Hematopoietic multipotent progenitor cell (in vitro differentiated cells): ENCODE measurements at places on chromosomes 16 and 17.

- no peak for DNase-seq
Measured at GRCh38 chr16:31488468-31489297, 5.8 kb downstream of the SLC5A2 start.

GRCh38 chr17:3845291-3845620 is 790 bp downstream of the NCBP3 start:
- peak; percentile 38 for DNase-seq

GRCh38 chr16:48201515-48202201 is 42.4 kb upstream of the LONP2 start:
- no peak for DNase-seq

- DNase-seq = no peak
Measured at GRCh38 chr17:42819939-42820535, 4.0 kb downstream of the BECN1 start.

- DNase-seq = peak; percentile 28
Measured at GRCh38 chr17:57121308-57122042, 36.4 kb downstream of the AKAP1 start.

DNA sequence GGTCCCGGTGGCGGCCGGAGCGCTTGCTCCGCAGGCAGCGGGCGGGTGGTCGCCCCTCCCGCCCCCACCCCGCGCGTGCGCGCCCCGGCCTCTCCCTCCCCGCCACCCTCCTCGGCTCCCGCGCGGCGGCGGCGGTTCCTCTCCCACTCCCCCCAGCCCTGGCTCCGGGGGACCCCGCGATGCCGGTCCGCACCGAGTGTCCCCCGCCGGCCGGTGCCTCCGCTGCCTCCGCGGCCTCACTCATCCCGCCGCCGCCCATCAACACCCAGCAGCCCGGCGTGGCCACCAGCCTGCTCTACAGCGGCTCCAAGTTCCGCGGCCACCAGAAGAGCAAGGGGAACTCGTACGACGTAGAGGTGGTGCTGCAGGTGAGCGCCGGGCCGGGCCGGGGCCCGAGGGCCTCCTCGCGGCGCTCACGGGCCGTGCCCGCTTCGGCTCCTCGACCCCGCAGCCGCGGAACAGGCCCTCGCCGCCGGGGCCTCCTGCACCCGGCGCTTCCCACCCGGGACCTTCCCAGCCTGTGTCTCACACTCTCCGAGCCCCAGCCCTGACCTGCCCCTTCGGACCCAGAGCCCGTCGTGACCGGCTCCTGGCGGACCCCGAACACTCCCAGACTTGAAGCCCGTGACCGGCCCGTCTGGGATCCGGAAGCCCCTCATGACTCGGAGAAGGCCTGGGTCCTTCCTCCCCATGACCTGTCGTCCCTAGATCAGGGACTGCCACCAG is 490 bp downstream of the GID4 start:
- DNase-seq = peak; percentile 46

DNA sequence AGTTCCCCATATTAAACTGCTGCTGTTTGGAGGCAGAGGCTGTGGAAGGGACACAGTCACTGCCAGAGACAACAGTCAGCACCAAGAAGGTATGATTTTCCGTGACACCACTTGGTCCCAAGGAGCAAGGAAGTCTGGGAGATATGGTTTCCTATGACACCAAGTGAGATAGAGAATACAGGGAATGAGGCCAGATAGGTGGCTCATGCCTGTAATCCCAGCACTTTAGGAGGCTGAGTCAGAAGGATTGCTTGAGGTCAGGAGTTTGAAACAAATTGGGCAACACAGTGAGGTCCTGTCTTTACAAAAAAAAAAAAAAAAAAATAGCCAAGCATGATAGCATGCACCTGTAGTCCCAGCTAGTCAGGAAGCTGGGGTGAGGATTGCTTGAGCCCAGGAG is 90.8 kb downstream of the ABCC12 start:
- no peak for DNase-seq

DNA sequence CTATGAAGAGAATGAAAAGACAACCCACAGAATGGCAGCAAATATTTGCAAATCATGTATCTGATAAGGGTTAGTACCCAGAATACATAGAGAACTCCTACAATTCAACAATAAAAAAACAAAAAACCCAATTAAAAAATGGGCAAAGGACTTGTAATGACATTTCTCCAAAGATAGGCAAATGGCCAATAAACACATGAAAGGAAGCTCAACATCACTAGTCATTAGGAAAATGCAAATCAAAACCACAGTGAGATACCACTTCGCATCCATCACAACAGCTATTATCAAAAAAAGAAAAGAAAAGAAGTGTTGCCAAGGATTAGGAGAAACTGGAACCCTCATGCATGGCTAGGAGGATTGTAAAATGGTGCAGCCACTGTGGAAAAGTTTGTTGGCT is 45.1 kb upstream of the ARL6IP1 start:
- no peak for DNase-seq

DNA sequence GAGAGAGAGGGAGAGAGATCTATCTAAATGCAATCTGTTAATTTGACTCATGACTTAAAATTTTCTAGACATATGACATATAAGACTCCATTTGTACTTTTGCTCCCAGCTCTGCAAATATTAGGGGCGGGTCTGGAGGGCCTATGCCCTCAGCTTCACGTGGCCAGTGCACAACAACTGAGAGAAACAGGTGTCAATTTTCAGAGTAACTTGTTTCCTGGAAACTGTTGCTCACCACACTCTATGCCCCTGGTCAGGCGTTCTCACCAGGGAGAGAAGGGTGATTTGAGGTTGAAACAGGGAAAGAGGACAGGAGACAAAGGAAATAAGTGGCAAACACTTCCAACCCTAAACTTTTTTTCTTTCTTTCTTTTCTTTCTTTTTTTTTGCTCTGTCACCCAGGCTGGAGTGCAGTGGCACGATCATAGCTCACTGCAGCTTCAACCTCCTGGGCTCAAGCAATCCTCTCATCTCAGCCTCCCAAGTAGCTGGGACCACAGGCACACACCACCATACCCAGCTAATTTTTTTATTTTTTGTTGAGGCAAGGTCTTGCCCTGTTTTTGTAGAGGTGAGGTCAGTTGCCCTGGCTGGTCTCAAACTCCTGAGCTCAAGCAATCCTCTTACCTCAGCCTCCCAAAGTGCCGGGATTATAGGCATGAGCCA is 270.0 kb downstream of the SLC39A11 start:
- no peak for DNase-seq

GRCh38 chr17:61335105-61335844 is 64.4 kb upstream of the TBX2 start:
- no peak for DNase-seq

GRCh38 chr16:72284042-72284789 is 112.3 kb upstream of the PMFBP1 start:
- no peak for DNase-seq

- DNase-seq = no peak
Measured at GRCh38 chr16:58094791-58095574, 34.2 kb downstream of the CFAP20 start.

GRCh38 chr16:50879873-50880695 is 138.2 kb downstream of the CYLD start:
- no peak for DNase-seq

DNA sequence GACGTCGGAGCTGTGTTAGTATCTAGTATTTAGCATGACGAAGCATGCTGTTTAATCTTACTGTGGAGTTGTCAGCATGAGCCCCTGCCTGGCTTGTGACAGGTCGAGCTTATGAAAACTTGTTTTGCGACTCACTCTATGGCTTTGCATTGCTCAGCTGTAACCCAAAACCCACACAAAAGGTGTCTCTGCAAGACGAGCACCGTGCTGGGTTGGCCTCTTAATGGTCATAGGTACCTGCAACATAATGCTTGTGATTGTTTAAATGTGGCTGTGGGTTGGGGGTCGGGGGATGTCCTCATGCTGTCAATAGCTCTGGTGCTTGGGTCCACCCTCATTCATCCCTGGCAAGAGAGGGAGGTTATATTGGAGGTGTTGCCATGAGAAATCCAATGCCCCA is 5.4 kb downstream of the NTN1 start:
- no peak for DNase-seq

DNA sequence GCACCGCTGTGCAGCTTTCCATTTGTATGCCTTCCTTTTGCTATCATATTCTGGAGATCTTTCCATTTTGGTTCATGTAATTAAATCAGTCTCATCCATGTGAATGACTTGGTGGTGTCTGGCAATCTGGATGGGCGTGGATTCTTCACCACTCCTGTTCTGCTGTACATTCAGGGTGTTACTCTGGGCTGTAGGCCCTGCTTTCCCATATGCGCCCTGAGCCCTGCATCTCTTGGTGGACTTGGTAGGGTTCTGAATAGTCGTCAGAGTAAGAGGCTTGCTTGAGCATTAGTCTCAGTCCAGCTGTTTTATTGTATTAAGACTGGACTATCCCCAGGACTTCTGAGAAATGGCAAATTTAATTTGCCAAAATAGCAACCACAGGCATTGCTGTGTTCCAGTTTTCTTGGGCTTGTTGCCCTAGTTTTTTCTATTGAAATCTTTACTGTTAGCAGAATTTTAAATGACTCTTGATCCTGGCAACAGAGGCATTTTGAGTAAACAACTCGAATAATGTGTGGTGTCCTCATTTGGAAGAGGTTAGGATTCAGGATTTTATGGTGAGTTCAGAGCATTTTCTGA is 14.9 kb downstream of the BANP start:
- no peak for DNase-seq

GRCh38 chr16:50275428-50276325 is 9.3 kb downstream of the ADCY7 start:
- no peak for DNase-seq

GRCh38 chr17:83064732-83065659 is 14.4 kb upstream of the METRNL start:
- DNase-seq = no peak

DNA sequence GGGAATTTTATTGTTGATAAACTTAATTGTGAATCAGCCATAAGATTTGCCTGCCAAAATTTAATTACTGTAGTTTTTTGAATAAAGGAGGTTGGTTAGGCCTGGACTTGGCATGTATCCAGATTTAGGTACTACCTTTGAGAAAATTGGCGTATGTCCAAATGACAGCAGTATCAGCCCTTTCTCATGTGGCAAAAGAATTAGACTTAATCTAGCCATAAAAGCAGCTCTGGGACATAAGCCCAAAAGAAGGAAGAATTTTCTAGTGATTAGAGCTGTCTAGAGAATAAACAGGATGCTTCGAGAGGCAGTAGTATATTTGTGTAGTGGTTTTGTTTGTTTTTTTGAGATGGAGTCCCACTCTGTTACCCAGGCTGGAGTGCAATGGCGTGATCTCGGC is 27.7 kb downstream of the PPM1E start:
- DNase-seq = no peak

DNA sequence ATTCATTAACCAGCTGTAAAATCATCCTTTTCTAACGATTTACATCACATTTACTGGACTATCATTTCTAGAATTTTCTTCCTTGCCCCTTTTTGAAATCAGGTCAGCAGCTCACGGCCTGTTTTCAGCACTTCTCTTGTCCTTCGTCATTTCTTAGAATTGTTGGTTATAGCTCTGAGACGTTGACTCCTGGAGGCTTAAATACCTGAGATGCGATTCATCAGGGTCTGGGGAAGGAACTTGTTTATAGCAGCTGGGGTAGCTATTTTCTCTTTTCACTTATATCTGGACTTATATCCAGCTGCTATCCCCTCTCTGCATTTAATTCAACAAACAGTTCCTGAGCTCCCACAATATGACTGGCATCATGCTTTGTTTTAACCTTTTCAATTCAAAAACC is 338.7 kb upstream of the TNRC6C start:
- no peak for DNase-seq

- DNase-seq = peak; percentile 55
Measured at GRCh38 chr17:82267575-82268379, 5.7 kb downstream of the CSNK1D start.

GRCh38 chr16:13402601-13403000 is 501.2 kb downstream of the SHISA9 start:
- DNase-seq = no peak

DNA sequence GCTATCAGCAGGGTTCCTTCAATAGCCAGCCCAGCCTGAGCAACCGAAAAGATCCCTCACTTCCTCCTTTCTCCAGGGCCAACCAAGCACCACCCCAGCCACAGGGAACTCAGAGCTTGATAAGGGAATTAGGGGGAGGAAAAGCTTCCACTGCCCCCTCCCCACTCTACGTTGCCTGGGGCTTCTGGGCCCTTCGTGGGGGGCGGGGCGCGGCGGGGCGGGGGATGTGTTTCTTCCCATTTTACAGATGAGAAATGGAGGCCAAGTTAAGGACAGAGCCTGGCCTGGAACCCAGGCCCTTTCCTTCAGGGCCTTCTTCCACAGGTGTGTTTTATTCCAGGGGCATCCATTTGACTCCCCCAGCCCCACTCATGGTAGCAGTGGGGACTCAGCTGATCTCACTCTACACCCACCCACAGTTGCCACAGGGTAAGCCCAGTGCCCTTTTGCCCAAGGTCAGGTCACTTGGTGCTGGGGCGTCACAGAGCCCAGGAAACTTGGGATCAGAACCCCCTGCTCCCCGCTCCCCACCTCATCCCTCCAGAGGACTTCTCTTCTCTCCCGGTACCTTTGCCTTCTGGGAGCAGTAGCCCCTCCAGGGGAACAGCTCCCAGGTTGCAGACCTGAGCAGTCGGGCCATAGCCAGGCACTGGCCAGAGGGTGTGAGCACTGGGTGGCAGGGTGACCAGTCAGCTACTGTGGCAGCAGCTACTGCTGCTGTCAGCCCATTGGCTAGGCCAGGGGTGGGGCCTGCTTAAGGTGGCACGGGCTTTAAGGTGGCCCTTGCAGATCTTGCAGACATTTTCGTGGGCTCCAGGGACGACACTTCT is at the start of gene LDHD:
Gene LDHD (minus strand): TSS at position 700 of the 830 bp plus-strand sequence. CDS start 60 bp downstream, at position 640.
- no peak for DNase-seq

DNA sequence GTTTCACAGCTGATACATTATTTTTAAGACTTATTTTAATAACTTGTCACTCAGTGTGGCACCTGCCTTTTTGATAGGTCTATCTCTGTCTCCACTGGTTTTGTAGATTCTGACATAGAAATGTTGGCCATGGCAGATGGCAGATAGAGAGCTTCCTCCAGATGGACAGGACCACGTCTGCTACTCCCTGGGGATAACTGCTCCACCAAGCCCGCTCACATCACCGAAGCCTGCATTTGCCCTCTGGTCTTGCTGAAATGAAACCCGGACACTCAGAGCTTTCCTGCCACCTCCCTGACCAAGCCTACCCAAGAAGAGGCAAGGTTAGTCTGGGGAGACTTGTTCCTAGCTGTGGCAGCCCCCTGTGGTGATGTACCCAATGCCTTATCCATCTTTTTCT is 16.4 kb upstream of the HAP1 start:
- no peak for DNase-seq

- peak; percentile 58 for DNase-seq
Measured at GRCh38 chr17:55348749-55349354, 72.8 kb downstream of the MMD start.

GRCh38 chr17:42980274-42980765 is at the start of gene RUNDC1:
TSS of gene RUNDC1 (plus strand) at chr17:42980565. CDS start at chr17:42980577, 12 bp downstream.
- peak; percentile 91 for DNase-seq
